Type B pancreatic cell (in vitro differentiated cells): ENCODE measurements at places on chromosomes 12 and 14. TPM values are rescaled to one million over a fixed set of nuclear protein-coding genes. Genes with fewer than 3 reads are reported as not detected.

GRCh38 chr12:5723711-5724252, 221.3 kb downstream of the ANO2 start:
- H3K27me3 ChIP-seq = peaks cover 8% of the 10 kb centered on the region
- no peaks in the 10 kb centered on the region for H3K4me1 ChIP-seq
- DNase-seq = no peak

The SMIM41 gene
- total RNA-seq = not detected in 2 replicates

- peaks cover 15% of the 10 kb centered on the region for H3K4me1 ChIP-seq
- H3K36me3 ChIP-seq = peaks cover 41% of the 10 kb centered on the region
- H3K27me3 ChIP-seq = no peaks in the 10 kb centered on the region
- H3K27ac ChIP-seq = peak overlapping the region; percentile 97
Measured at GRCh38 chr12:123250471-123251383, 17.5 kb downstream of the MTRFR start.

The SLC5A8 gene
- 0.72 and 1.0 TPM in 2 replicates for total RNA-seq

The ERP29 gene
- total RNA-seq = 141 and 177 TPM in 2 replicates

GRCh38 chr12:57226588-57227314, 2.8 kb upstream of the SHMT2 start:
- peaks cover 55% of the 10 kb centered on the region for H3K4me1 ChIP-seq
- no peak for DNase-seq
- H3K27me3 ChIP-seq = peaks cover 51% of the 10 kb centered on the region
- no peaks in the 10 kb centered on the region for H3K36me3 ChIP-seq
- peak overlapping the region; percentile 82 for H3K4me3 ChIP-seq

- H3K27me3 ChIP-seq = no peaks in the 10 kb centered on the region
- H3K4me1 ChIP-seq = peaks cover 37% of the 10 kb centered on the region
- no peak for DNase-seq
- H3K4me3 ChIP-seq = no peak overlapping the region
- no peak overlapping the region for H3K27ac ChIP-seq
- peaks cover 19% of the 10 kb centered on the region for H3K36me3 ChIP-seq
Measured at GRCh38 chr12:62653740-62654139, 187.1 kb downstream of the MON2 start.

The SLC38A4 gene
- total RNA-seq = 11.8 and 14.4 TPM in 2 replicates

The TEAD4 gene
- 10.8 and 21.6 TPM in 2 replicates for total RNA-seq

The TXNDC16 gene
- 6.3 and 17.2 TPM in 2 replicates for total RNA-seq

DNA sequence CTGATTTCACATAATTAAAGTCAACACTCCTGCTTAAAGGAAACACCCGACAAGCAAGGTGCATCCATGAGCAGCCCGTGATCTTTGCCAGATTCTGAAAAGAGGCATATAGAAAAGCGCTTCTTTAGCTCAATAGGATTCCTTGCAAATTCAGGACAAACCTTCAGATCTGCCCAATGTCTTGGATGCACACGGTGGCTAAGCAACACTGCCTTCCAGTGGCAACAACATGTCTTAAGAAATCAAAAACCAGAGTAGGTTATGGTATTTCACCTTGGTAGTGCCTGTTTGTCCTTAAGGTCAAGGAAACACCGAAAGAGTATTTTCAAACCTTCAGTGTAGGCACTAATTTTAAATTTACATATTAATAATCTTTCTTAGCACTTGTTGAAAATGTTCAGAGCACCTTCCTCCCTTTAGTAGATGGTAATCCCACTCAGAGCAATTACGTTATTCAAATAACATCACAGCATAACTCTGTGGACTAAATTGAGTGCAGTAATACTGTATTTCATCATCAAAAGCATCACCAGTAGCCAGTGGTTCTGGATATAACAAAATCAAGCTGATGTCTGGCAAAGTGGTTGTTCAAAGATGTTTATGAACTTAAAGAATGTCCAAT, 58.0 kb upstream of the CDKN3 start:
- H3K4me1 ChIP-seq = peaks cover 22% of the 10 kb centered on the region
- H3K27me3 ChIP-seq = peaks cover 28% of the 10 kb centered on the region
- no peaks in the 10 kb centered on the region for H3K36me3 ChIP-seq
- no peak overlapping the region for H3K27ac ChIP-seq
- DNase-seq = no peak

The SLC7A8 gene
- 56.1 and 56.7 TPM in 2 replicates for total RNA-seq

The FAM222A gene
- total RNA-seq = 7.9 and 11.5 TPM in 2 replicates

- no peaks in the 10 kb centered on the region for H3K4me1 ChIP-seq
- DNase-seq = no peak
- H3K27me3 ChIP-seq = no peaks in the 10 kb centered on the region
- H3K4me3 ChIP-seq = no peak overlapping the region
Measured at GRCh38 chr14:42994051-42994736, 1387.5 kb downstream of the LRFN5 start.

The INHBC gene
- total RNA-seq = not detected in 2 replicates

DNA sequence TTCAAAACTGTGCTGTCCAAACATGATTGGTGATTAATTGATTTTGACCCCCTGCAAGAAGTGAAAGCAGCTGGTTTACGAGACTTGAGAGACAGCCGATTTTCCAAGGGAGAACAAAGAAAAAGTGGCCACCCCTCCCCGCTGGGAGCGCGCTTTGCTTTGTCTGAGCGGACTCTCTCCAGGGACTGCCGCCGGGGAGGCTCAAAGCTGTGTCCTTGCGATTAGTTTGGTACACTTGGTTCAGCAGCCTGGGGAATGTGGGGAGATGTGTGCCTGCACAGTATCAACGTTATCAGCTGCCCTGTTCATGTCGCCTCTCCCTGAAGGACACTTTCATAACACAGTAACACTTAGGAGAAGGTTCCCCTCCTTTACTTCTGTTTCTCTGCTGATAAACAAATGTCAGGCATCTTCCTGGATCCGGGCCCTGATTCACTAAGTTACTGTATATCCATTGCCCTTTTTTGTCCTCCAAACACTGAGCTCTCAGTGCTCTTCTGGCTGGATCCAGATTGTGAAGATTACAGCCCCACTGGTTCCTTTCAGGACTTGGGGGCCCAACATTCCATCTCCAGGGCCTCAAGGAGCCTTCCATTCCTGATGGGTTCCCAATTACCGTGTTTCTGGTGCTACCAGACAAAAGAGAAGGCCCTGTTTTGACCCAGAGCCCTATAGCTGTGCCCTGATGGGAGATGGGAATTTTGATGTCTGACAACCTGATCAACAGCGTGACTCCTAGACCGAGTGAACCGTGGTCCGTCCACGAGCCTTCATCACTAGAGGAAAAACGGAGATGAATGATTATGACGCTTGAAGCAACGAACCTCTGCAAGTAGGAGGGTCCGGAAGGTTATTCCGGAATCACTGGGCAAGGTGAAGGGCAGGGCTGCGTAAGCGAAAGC, 31.7 kb upstream of the TUBA1C start:
- peak; percentile 74 for DNase-seq
- peak overlapping the region; percentile 66 for H3K27ac ChIP-seq
- H3K4me3 ChIP-seq = peak overlapping the region; percentile 91
- H3K4me1 ChIP-seq = peaks cover 34% of the 10 kb centered on the region
- no peaks in the 10 kb centered on the region for H3K27me3 ChIP-seq

- no peak overlapping the region for H3K4me3 ChIP-seq
- no peaks in the 10 kb centered on the region for H3K27me3 ChIP-seq
Measured at GRCh38 chr12:114729731-114730130, 45.8 kb upstream of the TBX3 start.

- no peak overlapping the region for H3K27ac ChIP-seq
- peaks cover 3% of the 10 kb centered on the region for H3K27me3 ChIP-seq
- no peaks in the 10 kb centered on the region for H3K36me3 ChIP-seq
- DNase-seq = peak; percentile 68
Measured at GRCh38 chr12:77925536-77926108, 94.9 kb downstream of the NAV3 start.

- no peak overlapping the region for H3K27ac ChIP-seq
- H3K4me3 ChIP-seq = no peak overlapping the region
- no peaks in the 10 kb centered on the region for H3K36me3 ChIP-seq
- H3K4me1 ChIP-seq = no peaks in the 10 kb centered on the region
- DNase-seq = no peak
- peaks cover 14% of the 10 kb centered on the region for H3K27me3 ChIP-seq
Measured at GRCh38 chr12:110930348-110931314, 10.3 kb upstream of the MYL2 start.

DNA sequence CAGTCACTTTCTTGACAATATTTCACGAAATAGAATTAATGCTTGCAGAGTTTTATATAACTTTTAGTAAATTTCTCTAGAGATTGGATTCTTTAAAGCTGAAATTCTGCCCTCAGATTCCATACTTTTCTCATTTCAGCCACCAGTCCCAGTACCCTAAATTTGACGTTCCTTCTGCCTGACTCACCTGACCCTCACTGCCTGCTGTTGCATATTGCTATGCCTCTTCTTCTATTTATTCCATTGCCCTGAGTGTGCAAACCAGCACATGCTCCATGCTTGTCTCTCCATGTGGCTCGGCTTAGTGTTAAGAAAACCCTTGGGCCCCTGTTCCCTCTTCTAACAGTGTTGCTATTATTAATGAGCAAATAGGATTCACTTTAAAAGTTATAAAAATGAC, 533.3 kb downstream of the LRFN5 start:
- no peak overlapping the region for H3K27ac ChIP-seq
- H3K36me3 ChIP-seq = no peaks in the 10 kb centered on the region
- no peaks in the 10 kb centered on the region for H3K4me1 ChIP-seq
- H3K27me3 ChIP-seq = peaks cover 3% of the 10 kb centered on the region
- H3K4me3 ChIP-seq = no peak overlapping the region

- no peak for DNase-seq
- peaks cover 78% of the 10 kb centered on the region for H3K27me3 ChIP-seq
- H3K4me3 ChIP-seq = peak overlapping the region; percentile 84
- no peak overlapping the region for H3K27ac ChIP-seq
- H3K4me1 ChIP-seq = peaks cover 15% of the 10 kb centered on the region
- H3K36me3 ChIP-seq = no peaks in the 10 kb centered on the region
Measured at GRCh38 chr14:101562659-101563351, 1.5 kb downstream of the DIO3 start.

GRCh38 chr12:117333331-117333881, 28.0 kb downstream of the NOS1 start:
- no peaks in the 10 kb centered on the region for H3K36me3 ChIP-seq
- H3K4me3 ChIP-seq = no peak overlapping the region
- no peak for DNase-seq
- H3K27ac ChIP-seq = peak overlapping the region; percentile 22
- peaks cover 49% of the 10 kb centered on the region for H3K27me3 ChIP-seq

DNA sequence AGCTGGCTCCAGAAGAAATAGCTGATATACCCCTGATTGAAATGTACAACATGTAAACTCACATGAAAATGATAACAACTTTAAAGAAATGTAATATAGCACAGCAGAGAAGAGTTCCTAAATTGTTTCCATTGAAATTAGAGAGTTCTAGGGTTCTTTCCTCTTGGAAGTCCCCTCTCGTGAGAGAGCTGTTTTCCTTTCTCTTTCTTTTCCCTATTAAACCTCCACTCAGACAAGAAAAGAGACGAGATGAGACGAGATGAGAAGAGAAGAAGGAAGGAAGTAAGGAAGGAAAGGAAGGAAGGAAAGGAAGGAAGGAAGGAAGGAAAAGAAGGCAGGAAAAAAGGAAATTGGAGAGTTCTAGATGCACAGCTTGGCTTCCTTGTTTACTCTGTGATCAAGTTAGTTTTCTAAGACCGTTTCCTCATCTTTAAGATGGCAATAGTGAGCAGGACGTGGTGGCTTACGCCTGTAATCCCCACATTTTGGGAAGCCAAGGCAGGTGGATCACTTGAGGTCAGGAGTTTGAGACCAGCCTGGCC, 11.9 kb downstream of the DRAM1 start:
- no peak overlapping the region for H3K4me3 ChIP-seq
- DNase-seq = no peak
- no peaks in the 10 kb centered on the region for H3K4me1 ChIP-seq
- no peak overlapping the region for H3K27ac ChIP-seq
- H3K27me3 ChIP-seq = no peaks in the 10 kb centered on the region
- no peaks in the 10 kb centered on the region for H3K36me3 ChIP-seq

DNA sequence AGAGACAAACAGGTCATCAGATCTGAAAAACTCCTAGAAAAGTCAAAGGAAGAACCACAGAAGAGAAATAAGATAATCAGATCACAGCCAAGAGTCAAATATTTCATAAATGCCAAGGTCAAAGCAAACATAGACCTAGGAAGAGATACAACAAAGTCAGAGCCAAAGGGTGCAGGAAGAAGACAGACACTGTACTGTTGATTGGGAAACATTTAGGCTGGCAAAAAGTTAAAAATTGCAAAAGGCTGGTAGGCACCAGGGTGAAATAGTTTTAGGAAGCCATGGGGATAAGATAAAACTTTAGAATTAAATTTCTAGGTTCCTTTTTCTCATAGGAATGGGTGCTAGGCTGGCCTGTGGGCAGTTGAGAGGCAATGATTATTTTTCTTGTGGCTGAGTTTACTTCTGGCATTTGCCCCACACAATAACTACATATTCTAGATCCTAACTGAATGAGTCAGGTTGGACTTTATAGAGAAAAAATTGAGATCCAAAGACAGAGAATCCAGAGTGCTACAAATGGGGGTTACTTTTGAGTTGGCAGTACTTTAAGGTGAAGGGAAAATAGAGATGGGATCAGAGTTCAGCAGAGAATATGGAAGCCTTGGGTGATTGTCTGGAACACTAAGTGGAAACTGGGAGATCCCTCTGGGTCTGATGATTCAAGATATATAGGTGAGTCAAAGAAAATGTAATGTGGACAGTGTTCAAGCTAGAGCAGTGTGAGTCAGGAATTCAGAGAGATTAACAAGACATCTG, 215.5 kb downstream of the C12orf50 start:
- H3K36me3 ChIP-seq = no peaks in the 10 kb centered on the region
- peaks cover 25% of the 10 kb centered on the region for H3K4me1 ChIP-seq
- H3K27ac ChIP-seq = peak overlapping the region; percentile 1
- DNase-seq = no peak

The CAPZA3 gene
- total RNA-seq = not detected in 2 replicates

- no peak for DNase-seq
- H3K27me3 ChIP-seq = peaks cover 15% of the 10 kb centered on the region
- H3K36me3 ChIP-seq = no peaks in the 10 kb centered on the region
- H3K27ac ChIP-seq = no peak overlapping the region
- no peaks in the 10 kb centered on the region for H3K4me1 ChIP-seq
Measured at GRCh38 chr12:12024911-12025682, 45.6 kb upstream of the BCL2L14 start.

DNA sequence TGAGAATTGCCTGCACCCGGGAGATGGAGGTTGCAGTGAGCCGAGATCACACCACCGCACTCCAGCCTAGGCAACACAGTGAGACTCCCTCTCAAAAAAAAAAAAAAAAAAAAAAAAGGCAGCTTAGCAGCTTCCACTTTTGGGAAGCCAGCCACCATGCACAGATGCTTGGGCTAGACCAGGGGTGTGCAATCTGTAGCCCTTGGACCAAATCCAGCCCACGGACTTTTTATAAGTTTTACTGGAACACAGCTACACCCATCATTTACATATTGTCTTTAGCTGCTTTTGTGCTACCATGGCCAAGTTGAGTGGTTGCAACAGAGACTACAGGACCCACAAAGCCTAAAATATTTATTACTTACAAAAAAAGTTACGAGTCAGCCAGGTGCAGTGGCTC, 6.7 kb downstream of the CIT start:
- H3K27me3 ChIP-seq = no peaks in the 10 kb centered on the region
- no peak overlapping the region for H3K4me3 ChIP-seq
- H3K36me3 ChIP-seq = peaks cover 11% of the 10 kb centered on the region
- peaks cover 8% of the 10 kb centered on the region for H3K4me1 ChIP-seq
- no peak overlapping the region for H3K27ac ChIP-seq

The KRT3 gene
- total RNA-seq = 0.68 and 2.3 TPM in 2 replicates

- H3K4me3 ChIP-seq = peak within 1 kb of the TSS; percentile 48
- H3K4me1 ChIP-seq = peaks cover 30% of the 10 kb centered on the region
- H3K36me3 ChIP-seq = no peaks in the 10 kb centered on the region
- H3K27me3 ChIP-seq = peaks cover 7% of the 10 kb centered on the region
- DNase-seq = no peak
Measured at GRCh38 chr14:22814941-22815713, at the start of gene SLC7A7. Gene SLC7A7 (minus strand): TSS chr14:22815435. CDS start chr14:22813398, 2,037 bp downstream.
